ENCODE measurements at places on chromosomes 16 and 17.
A peak's percentile ranks its signal among the peaks of the same experiment; 100 is the strongest.

- no peak for DNase-seq
Measured at GRCh38 chr16:8832717-8833105, 35.1 kb downstream of the PMM2 start.

DNA sequence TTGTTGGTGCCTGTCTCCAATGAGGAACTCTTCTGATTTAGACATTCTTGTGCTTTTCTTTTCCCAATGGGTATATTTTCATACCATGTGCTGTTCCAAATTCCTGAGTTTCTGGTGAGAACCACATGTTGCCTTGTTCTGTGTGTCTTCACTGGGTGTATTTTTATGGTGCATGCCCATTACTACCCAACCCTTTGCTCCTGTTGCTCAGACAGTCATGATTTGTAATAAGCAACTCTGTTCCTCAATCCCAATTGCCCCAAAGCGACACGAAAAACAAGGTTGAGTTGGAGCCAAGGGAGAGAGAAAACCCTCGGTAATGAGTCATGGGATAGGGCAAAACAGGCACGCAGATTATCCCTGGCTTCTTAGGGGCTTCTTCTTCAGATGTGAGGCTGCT is 101.8 kb downstream of the ABCA8 start:
- DNase-seq = no peak

GRCh38 chr17:79365836-79366770 is 244.7 kb downstream of the RBFOX3 start:
- no peak for DNase-seq

DNA sequence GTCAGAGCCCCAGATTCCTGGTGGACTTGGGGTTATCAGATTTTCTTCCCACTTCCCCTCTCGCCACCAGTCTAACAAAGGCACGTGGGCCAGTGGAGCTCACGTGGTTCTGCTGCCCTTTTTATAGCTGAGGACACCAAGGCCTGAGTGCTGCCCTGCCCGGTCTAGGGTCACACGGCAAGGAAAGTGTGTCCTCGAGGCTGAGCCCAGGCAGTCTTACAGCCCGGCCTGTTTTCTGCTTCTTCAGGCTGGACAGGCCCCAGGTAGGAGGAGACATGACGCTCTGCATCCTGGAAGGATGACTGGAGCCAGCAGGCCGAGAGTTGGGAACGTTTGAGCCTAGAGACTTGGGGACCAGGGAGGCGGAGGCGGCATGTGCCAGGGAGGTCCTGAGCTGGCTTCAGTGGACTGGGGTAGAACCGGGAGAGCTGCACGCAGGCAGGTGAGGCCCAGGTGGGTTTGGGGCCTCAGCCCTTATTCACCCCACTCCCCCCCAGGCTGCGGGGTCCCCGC is 3.5 kb downstream of the CTRB1 start:
- peak; percentile 61 for DNase-seq

GRCh38 chr17:37476431-37477120 is 13.1 kb upstream of the DUSP14 start:
- no peak for DNase-seq

DNA sequence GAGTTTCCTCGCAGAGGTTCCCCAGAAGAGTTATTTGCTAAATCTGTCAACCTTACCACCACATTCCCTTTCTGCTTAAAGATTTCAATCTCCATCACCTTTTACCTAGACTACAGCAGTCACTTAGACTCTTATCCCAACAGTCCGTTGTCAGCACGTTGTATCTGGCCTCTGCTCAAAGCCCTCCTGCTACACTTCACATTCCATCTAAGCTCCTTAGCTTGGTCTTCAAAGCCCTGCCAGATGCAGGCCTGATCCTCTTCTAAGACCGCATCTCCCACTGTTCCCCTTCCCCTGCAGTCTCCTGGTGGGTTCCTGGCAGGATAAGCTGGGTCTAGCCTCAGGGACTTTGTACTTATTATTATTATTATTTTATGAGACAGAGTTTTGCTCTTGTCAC is 10.3 kb upstream of the SRCAP start:
- DNase-seq = no peak

- DNase-seq = no peak
Measured at GRCh38 chr17:68783861-68784260, 171.3 kb downstream of the ABCA8 start.

DNA sequence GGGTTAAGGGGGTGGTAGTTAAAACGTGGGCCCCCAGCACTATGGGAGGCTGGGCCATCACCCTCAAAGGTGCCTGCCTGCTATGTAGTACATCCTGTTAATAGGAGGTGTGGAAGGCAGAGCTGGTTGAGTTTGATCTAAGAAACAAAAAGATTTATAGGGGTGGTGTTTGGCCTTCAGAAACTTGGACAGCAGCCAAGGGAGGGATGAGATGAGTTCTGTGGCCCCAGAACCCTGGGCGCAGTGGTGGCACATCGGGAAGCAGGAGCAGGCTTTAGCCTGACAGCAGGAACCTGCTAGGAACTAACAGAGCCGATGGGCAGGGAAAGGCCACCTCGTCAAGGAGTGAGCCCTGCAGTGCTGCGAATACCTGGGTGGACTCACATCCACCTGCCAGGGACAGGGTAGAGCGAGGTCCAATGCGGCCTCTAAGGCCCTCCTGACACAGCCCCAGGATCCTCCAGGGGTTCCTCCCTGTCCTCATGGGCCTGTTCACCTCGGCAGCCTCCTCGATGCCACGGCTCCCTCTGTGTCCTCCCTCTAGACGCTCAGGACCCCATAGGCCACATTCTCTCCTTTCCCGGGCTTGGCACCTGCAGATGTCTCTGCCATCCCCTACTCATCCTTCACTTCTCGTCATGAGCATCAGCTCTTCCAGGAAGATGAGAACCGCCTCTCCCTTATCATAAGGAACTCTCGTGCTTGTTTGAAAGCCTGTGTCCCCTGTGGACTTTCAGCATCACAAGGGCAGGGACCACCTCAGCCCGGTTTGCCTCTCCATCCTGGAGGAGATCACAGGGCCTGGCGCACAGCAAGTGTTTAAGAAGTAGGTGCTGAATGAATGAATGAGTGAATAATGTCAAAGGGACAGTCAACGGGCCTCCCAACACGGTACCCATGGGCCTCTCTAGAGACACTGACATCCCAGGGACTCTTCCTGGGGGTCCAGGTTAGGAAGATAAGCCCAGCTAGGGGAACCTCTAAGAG is 103.5 kb upstream of the TNRC6C start:
- DNase-seq = no peak

- no peak for DNase-seq
Measured at GRCh38 chr17:57527221-57528057, 217.7 kb downstream of the CCDC182 start.

GRCh38 chr16:77033516-77033915 is 157.5 kb upstream of the MON1B start:
- no peak for DNase-seq

GRCh38 chr16:6209355-6209930 is 1111.8 kb upstream of the EEF2KMT start:
- DNase-seq = no peak

- DNase-seq = no peak
Measured at GRCh38 chr16:85950136-85950918, 51.4 kb downstream of the IRF8 start.

DNA sequence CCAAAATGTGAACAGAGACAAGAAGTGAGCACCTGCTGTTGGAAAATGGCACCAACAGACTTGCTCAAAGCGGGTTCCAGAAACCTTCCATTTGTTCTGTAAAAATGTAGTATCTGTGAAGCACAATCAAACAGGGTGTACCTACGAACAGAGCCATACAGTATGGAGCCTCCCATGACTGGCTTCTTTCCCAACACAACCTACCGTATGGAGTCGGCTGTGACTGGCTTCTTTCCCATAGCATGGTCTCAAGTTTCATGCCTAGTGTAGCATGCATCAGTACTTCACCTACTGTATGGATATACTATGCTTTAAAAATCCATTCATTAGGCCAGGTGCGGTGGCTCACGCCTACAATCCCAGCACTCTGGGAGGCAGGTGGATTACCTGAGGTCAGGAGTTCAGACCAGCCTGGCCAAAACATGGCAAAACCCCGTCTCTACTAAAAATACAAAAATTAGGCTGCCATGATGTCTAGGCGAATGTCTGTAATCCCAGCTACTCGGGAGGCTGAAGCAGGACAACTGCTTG is 26.2 kb downstream of the YWHAE start:
- DNase-seq = no peak

GRCh38 chr17:7716901-7717755 is at the start of gene DNAH2:
Gene DNAH2, plus strand, starts transcription at chr17:7717744. Its CDS starts 1,991 bp downstream, at chr17:7719735.
- DNase-seq = peak; percentile 93

DNA sequence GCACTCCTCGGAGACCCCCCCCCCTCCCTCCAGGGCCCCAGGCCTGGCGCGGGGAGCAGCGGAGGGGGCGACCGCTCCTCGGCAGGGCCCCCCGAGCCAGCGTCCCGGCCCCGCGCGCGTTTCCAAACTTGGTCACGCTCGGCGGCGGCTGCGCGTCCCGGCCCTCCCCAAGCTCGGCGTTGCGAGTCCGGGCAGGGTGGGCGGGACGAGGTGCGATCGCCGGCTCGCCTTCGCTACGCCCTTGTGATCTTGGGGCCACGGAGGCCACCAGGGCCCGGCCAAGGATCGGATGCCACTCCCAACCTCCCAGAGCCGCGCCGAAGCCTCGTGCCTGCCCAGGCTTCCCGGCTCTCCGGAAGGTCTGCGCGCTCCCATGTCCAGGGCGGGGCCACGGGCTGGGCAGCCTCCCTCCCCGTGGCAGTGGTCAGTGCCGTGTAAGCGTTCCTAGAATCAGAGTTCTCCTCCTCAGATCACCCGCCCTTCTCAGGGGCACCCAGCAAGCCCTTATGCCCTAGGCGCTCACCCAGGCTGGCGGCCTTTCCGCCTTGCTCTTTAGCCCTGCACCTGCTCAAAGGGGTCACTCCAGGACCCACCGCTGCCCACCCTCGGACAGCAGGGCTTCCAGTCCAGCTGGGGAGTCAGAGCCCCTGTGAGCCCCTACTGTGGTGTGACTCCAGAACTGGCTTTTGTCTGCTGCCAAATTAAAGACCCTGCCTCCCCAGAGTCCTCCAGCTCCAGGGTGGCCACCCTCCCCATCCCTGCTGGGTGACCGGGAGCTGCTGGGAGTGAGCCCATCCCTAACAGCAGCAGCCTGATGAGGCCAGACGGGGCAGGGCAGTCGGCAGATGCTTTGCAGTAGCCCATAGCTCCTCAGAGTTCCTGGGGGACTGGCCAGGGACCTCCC is 12.2 kb upstream of the MRPS23 start:
- DNase-seq = no peak

GRCh38 chr16:83539736-83540490 is 267.9 kb upstream of the HSBP1 start:
- DNase-seq = no peak

DNA sequence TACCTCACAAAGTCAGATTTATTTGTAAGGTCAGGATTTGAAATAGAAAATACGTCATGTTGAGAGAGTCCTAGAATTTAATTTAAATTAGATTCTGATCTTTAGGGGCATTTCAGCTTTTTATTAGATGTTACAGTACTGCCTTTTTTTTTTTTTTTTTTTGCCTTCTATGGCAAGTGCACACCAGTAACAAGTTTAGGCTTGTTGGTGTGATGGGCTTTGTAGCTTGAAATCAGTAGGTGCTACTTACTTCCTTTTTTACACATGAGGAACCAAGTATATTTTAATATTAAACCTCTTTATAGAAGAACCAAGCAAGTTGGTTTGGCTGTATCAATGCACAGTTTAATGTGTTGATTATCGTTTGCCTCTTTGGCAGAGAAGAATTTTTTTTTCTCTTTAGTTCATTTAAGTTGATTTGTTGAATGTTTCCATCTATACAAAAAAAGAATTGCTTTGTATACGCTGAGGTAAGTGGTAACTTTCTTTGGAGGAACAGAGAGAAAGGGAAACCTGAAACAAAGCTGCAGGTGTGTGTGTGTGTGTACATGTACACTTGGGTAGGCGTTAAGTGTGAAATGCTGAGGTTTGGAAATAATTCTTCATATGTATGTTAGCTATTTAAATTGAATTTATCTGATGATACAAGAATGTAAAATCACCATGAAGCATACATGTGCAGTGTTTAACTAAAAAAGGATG is 15.7 kb downstream of the RBL2 start:
- DNase-seq = no peak

GRCh38 chr17:16649585-16649984 is 4.1 kb downstream of the ZNF624 start:
- DNase-seq = no peak

DNA sequence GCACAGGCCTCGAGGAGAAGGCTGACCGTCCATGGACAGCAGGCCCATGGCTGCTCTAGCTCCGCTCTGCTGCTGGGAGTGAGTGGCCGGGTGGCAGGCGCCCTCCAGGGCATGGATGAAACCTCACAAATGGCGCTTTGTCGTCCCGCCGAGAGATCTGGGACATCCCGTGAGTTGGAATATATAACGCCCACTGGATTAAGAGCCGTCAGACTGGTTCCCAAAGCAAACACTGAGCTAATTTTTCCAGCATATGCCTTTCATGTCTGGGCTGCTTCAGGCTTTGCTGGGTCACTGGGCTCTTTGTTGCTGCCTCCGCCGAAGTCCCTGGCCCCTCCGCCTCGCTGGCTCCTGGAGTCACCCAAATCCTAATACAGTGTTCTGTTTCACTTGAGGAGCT is 266.3 kb downstream of the FOXL1 start:
- DNase-seq = peak; percentile 62

DNA sequence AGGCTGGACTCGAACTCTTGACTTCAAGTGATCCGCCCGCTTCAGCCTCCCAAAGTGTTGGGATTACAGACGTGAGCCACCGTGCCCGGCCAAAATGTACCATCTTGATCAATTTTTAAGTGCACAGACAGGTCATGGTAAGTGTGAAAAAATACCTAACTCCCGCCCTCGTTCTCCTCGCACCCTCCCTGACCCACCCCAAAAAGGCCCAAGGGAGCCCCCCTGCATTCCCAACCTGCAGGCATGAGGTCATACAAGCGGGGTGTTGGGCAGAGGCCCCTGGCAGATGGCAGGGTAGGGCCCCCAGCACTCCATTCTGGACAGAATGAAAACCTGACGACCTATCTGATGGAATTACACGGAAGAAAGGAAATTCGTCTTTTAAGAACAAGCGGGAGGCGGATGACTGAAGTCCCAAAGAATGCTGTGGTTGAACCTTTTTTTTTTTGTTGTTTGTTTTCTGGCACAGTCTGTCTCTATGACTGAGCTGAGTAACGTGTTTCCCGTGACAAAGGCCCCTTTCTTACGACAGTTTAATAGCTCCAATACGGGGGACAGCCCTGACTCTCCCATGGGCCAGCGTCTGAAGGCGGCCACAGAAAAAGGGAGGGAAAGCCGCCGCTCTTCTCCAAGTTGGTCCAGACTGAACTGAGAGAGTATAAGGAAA is 376.4 kb downstream of the SLC39A11 start:
- DNase-seq = peak; percentile 43

- no peak for DNase-seq
Measured at GRCh38 chr16:11672206-11673090, 4.2 kb downstream of the SNN start.

DNA sequence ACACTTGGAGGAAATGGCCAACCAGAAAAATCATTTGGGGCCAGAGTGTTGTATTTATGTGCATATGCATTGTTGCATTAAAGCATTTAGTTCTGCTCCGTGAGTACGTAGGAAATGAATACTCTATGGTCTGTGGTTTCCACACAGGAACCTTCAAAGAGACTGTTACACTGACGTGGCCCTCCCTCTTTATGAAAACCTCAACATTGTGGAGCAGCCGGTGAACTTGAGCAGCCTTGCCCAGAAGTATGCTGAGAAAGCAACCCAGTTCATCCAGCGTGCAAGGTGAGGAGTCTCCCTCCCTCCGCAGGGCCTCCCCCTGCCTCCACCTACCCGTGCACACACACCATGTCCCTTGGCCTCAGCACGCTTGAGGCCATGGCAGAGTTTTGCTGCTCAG is 65.2 kb downstream of the ARSG start:
- no peak for DNase-seq

- no peak for DNase-seq
Measured at GRCh38 chr16:89090669-89091426, 2.8 kb upstream of the ACSF3 start.

Data from left hindlimb (tissue), 1 donor.